ENCODE measurements at places on chromosomes 5 and 9.

GRCh38 chr9:35605351-35606137 lies 482 bp downstream of the TESK1 start:
- no peak for DNase-seq

DNA sequence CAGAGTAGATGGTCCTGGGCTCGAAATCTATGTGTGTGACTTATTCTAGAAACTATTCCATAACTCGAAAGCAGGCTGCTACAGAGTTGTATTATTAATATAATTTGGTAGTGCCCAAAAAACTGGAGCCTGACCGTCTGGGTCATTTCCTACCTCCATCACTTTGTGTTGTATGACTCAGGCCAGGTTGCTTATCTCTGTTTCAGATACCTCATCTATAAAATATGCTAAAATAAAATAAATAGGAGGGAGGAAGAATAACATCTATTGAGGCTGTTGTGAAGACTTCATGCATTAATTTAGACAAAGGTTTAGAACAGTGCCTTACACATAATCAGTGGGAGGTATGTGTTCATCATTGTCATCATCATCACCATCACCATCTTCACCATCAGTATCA lies 57.7 kb downstream of the PDE4D start:
- no peak for DNase-seq

DNA sequence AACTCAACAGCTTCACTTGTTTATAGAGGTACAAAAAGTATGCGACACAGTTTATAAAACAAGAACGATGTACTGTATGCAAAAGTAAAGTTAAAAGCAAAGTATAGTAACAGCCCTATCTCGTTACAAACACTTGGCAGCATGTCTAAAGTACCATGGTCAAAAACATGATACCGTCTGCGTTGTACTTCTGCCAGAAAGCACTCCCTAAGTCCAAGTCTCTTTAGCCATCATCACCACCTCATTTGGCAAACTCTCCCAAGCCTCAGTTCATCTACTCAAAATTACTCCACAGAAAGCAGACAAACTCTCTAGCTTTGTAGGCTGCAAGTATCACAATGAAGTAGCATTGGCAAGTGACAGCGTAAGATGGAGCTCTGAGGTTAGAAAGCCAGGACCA lies 73.4 kb downstream of the NFIB start:
- no peak for DNase-seq

- DNase-seq: no peak
These were observed 44.2 kb upstream of the TLX3 start for GRCh38 chr5:171264843-171265242.

DNA sequence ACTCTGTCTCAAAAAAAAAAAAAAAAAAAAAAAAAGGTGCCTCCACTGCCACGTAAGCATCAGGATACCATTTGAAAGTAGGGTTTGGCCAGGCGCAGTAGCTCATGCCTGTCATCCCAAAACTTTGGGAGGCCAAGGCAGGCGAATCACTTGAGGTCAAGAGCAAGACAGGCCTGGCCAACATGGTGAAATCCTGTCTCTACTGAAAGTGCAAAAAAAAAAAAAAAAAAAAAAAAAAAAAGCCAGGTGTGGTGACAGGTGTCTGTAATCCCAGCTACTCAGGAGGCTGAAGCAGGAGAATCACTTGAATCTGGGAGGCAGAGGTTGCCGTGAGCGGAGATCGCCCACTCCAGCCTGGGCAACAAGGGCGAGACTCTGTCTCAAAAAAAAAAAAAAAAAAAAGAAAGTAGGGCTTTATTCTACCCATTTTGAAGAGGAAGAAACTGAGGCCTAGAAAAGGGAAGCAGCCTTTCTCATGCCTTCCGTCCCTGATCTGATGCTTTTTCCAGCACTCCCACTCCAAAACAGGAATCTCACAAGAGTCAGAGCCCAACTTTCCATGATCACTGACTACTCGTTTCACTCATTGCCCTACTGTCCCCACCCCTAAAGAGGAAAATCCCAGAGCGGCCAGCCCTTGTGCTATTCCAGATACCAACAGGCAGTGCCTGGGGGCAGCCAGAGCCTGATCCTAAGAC lies 16.3 kb upstream of the CCIN start:
- no peak for DNase-seq

DNA sequence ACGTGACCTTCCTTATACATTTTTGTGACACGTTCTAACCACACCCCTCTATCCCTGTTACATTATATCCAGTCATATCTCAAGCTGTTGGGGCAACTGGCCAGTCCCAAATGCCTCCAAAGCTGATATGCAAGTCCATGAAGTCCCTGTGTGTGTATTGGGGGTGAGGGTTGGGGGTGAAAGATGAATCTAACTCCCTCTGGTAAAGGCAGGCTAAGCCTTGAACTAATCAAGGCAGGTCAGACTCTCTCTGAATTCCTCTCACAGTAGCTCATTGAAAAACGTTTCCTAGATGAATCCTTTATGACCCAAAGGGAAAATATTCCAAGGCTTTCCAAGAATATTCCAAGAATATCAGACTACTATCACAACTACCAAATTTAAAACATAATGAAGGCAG lies 174.4 kb downstream of the MUSK start:
- DNase-seq: no peak

GRCh38 chr5:76104027-76104426 lies 20.8 kb downstream of the SV2C start:
- no peak for DNase-seq
